Aorta (tissue), 5 donors: ENCODE measurements at places on chromosomes 6 and 20. TPM values are rescaled to one million over a fixed set of nuclear protein-coding genes. Genes with fewer than 3 reads are reported as not detected.

Gene OR2H2
- total RNA-seq, result not detected

Gene RTN4IP1
- 3.1 TPM for total RNA-seq

Gene TSPO2
- total RNA-seq, result not detected

Gene RAET1L
- total RNA-seq, result not detected

Gene TFAP2A
- 0.23 TPM for total RNA-seq

Gene CGA
- not detected for total RNA-seq

Gene ZNF311
- total RNA-seq, result 1.1 TPM

Gene GMPR
- 17.3 TPM for total RNA-seq

Gene PNPLA1
- total RNA-seq, result 0.23 TPM

Gene TRIM15
- not detected for total RNA-seq

Gene FAM184A
- 4.8 TPM for total RNA-seq

Gene PYGB
- total RNA-seq, result 95.2 TPM

Gene HLA-DQB1
- 35.9 TPM for total RNA-seq
